ENCODE measurements at places on chromosomes 3 and 15.

DNA sequence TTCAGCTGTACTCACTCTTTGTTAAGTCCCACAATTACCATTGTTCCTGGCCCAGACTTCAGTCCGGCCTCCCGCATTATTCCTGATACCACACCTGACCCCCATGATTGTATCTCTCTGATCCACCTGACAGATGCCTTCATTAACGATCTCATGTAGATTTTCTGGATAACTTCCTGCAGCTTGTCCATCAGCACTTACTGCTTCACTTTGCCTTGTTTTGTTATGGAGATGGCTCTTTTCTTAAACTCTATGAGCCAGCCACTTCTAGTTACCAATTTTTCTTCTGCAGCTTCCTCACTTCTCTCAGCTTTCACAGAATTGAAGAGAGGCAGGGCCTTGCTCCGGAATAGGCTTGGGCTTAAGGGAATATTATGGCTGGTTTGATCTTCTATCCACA lies 1044.2 kb downstream of the PLOD2 start:
- no peak for DNase-seq

DNA sequence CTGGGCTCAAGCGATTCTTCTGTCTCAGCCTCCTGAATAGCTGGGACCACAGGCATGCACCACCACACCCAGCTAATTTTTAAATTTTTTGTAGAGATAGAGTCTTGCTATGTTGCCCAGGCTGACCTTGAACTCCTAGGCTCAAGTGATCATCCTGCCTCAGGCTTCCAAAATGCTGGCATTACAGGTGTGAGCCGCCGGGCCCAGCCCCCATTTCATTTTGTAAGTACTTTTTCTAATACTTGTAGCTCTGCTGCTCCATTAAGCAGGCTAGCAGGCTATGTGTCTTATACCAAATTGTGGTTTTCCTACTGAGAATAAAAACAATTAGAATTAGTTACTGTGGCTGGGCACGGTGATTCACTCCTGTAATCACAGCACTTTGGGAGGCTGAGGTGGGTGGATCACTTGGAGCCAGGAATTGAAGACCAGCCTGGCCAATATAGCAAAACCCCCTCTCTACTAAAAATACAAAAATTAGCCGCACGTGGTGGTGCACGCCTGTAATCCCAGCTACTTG lies 22.4 kb downstream of the NIPA1 start:
- no peak for DNase-seq

GRCh38 chr3:14222457-14222856 lies 43.8 kb downstream of the LSM3 start:
- no peak for DNase-seq

- no peak for DNase-seq
Measured at GRCh38 chr15:85913461-85913860, 118.7 kb upstream of the KLHL25 start.

DNA sequence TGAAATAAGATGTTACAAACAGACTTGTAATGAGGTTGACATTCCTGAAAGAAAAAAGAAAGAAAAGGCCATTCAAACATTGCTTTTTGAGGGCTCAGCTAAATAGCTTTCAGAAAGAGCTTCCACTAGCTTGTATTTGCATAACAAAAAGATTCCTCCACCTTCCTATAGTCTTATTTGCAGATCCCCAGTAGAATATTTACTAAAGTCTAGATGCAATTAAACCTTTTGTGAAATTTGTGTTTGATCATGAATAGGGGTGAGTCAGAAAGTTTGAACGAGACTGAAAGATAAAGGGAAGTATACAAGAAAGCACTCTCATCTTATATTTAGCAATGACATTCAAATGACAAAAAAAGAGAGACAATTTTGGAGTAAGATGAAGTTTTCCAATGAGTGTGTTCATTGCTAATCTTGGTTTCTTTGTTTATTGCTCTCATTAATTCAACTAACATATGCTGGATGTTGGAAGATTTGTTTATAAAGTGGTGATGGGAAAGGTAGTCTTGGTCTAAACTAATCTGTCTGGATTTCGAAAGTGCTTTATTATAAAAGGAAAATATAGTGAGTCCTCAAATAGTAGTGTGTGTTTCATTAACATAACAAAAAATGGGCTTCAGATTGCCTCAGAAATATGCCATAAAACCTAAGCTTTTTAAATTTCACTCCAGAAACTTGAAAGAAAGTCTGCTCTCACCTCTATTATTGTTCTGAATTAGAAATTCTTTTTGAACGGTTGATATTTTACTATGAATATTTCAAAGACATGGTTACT lies 9.1 kb upstream of the CADPS start:
- DNase-seq: no peak
